ENCODE measurements at places on chromosomes 5 and 9. TPM values are rescaled to one million over a fixed set of nuclear protein-coding genes. Genes with fewer than 3 reads are reported as not detected.
A peak's percentile ranks its signal among the peaks of the same experiment; 100 is the strongest.

DNA sequence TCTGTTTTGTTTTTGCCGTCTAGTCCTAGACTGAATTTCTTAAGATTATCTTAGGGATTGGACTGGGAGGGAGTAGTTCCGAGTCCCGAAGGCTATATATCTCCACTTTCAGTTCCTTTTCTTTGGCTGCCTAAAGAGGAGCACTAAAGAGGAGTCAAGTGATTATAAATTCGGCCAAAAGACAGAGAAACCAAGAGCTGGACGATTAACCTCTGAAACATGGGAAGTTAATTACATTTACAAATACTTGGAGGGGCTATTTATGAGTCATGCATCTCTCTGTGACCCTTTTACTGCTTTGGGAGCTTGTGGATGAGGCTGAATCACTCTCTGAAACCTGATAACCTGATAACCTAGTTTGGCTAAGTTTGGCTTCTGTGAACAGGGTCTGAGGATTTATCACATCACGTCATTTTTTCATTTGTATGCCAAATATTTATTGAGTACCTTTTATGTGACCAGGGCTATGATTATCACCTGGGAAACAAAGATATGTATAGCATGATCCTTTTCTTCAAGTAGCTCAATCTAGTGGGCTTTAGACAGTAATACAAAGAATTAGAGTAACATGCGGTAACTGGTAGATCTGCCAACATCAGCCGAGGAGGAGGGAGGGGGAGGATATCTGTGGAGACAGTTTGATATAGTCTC is 180.9 kb downstream of the CD180 start:
- no peak for DNase-seq

KCNN2 gene
- 0.19 TPM for total RNA-seq

GRCh38 chr5:148437249-148437648 is 53.5 kb downstream of the FBXO38 start:
- no peak for DNase-seq

- no peak for DNase-seq
Measured at GRCh38 chr9:5790923-5791322, 42.0 kb downstream of the ERMP1 start.

DNA sequence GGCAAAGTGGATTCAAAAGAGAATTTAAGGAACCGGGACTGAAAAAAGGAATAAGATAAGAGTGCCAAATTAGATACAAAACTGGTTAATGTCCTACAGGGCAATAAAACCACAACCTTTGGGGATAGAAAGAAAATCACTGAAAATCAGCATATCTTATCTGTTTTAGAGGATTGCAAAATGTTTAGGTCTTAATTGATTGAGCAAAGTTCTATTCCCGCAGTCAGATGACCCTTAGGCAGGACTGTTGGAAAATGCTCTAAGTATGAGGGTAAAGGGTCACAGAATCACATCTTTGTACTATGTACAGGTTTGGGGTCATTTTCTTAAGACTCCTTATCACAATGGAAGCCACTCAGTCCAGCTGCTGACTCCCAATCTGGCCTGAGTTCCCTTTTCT is 129.0 kb downstream of the GABBR2 start:
- DNase-seq = no peak

SLC25A25 gene
- total RNA-seq = 147 TPM

IFNA21 gene
- not detected for total RNA-seq

GRCh38 chr5:179876610-179876952 is 18.0 kb upstream of the MRNIP start:
- no peak for DNase-seq

DNA sequence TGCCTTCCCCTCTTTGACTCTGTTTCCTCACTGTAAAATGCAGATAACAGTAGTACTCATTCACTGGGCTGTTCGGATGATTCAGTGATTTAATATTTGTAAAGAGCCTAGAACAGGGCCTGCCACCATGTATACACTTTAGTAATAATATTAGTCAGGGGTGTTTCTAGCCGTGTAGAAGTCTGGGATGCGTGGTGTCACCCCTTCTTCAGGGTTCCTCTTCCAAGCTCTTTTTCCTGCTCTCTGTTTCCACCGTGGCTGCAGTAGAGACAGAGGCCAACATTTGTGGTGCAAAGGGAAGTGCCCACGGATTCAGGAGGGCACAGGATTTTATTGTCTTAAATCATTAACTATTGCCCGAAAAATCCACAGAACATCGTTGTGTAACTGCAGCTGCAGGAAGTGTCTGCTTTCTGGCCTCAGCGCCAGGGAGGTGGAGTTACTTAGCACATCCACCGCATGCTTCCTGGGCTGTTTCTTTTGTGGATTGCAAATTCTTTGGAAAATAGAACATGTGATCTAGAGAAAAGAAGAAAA is 61.7 kb downstream of the TRIO start:
- DNase-seq = no peak

DIPK1B gene
- total RNA-seq = 4.4 TPM

DNA sequence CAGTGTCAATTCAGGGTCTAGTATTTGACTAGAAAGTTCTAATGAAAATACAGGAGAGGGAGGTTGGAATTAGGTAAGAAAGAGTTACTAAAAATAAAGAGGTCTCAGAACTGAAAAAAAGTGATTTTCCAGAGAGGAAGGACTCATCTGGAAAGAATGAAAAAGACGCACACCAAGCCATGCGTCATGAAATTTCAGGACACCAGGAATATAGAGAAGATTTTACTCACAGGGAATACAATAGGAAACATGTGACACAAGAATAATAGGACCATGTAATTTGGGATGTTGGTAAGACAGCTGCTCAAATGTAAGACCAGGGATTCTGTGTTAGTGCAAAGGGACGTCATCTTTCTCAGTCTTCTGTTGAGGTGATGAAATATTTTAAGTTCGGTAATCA is 224.7 kb downstream of the GDNF start:
- DNase-seq = no peak

DNA sequence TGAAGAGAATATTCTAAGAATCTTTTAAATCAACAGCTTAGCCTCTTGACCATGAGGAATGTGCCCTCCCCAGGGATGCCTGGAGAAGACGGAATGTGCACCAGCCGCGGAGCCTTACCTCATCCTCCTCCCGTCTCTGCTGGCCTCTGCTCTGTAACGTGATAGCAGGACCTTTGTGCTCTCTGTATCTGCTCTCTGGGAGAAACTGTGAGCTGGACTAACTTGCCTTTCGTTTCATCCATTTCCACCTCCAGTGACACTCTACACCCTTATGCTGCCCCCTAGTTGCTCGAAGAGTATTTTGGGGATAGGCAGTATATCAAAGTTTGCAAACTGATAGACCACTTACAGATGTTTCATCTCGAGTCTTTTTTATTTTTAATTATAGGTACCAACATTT is 141.4 kb downstream of the NPR3 start:
- DNase-seq = no peak

DNA sequence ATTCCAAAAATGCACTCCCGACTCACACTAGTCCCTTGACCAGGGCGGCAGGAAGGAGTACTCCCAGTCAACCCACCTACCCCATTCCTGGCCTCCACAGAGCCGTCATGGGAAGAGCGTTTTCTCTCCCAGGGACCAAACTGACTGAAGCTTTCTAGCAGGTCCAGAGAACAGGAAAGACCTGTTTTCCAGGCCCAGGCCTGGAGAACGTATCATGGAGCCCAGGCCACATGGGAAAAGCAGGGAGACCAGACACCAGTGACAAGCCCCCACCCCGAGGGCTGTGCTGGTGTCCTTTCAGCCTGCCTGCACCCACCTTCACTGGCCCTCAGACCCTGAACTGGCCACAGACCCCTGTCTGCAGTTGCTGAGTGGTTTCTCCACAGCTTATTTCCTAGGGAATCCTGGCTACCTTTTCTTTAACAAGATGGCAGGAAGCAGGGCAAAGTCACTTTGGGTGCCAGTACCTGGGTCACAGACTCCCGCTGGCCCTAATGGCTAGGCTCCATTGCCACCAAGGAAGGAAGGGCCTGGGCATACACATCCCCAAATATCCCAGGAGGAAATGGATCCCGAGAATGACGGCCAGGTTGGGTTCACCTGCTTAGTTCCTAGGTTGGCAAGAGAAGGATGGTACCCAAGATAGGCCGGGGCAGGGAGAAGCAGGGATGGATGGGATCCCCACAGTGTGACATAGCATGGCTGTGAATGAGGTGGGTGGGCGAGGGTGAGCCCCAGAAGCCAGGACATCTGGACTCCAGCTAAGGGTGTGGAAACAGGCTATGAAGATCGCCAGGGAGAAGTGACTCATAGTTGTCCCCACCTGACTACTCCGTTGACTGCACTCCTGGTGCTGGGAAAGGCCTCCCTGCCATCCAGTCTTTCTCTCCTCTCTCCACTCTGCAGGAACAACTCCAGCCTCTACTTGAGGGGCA is 12.2 kb downstream of the CCNI2 start:
- DNase-seq = no peak

DNA sequence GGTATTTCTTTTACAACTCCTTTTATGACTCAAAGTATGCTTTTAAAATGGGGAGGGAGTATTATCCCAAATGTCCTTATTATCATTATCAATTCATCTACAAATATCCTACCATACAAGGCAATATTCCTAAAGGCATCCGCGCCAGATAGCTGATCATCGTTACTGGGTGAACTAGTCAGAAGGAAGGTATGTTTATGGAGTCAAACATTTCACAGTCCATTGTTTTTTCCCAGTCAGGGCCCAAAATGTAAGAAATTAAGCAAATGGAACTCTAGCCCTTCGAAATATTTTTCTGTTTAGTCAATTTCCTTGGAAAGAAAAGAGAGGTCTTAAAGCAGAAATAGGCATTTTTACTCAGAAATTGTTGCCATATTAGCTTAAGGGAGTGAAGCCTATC is 188.5 kb upstream of the CCNG1 start:
- no peak for DNase-seq

DND1 gene
- 0.88 TPM for total RNA-seq

DNA sequence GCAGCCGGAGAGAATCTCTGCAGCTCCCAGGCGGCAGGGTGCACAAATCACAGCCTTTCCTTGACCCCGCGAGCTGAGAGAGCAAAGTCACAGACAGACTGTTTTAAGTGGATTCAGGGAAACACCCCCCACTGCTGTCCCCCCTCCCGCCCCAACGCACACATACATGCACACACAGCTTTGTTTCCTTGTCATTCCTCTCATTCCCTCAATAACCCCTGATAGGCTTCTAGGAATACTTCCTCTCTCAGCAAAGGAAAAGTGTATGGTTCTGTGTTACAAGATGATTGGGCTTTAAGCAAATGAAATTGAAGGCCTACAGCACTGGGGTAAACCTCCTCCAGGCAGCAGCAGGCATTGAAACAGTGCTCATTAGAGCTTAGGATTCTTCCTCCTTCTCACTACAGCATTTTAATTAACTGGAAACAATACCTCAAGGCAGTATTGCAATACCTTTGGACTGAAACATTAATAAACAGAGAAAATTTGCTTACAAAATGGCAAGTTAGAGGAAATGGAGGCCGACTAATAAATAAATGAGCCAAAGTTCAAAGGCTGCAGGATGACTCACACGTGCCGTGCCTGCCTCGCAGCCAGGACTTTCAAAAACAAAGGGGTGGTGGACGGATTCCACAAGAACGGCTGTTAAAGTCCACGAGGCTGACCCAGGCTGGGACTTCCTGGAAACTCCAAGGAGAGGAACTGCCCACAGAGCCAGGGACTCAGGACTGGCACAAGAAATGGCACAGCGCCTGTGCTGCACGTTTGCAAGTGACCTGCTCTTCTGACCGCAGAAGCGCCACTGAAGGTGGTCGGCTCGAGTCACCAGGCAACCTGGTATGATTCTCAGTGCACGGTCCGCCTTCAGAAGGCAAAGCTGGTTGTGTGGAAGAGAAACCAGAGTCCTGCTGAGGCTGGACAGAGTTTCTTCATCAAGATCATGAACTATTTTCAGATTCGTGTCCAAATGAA is 236.2 kb downstream of the SYK start:
- DNase-seq = peak; percentile 46

GRCh38 chr9:75601280-75601679 is 289.2 kb upstream of the PCSK5 start:
- DNase-seq = no peak

Measured in omental fat pad (tissue), 4 donors.